Bone marrow (tissue), 2 donors: ENCODE measurements at places on chromosomes 13 and 19.

DNA sequence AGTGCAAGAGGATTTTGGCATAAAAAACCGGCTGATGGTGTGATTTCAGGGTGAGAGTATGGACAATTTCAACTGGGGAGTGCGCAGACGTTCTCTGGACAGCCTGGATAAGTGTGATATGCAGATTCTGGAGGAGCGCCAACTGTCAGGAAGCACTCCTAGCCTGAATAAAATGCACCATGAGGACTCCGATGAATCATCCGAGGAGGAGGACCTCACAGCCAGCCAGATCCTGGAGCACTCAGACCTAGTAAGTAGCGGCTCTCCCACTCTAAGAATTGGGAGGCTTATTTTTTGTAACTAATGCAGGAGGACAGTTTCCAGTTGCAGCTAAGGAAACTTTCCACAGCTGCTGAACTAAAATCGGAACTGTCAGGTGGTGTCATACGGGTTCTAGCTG lies 53.6 kb downstream of the ZAR1L start:
- DNase-seq: no peak

DNA sequence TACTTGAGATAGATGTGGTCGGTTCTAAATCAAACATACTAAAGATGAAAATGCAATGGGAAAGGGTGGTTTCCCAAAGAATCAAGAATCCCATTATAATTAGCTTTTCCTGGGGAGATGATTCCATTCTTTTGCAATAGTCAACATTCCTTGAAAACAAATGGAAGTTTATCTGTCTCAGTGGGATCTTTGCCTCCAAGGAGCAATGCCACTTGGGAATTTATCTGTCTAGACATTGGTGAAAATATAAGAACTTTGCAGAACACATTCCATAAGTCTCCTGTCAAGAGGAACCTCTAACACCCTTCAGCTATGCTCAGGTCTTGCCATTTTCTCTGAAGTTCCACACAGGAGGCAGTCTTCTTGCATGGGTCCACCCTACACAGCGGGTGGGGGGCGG lies 152.5 kb downstream of the KCTD12 start:
- DNase-seq: no peak

GRCh38 chr13:99991828-99992775 lies 10.5 kb downstream of the ZIC2 start:
- no peak for DNase-seq

DNA sequence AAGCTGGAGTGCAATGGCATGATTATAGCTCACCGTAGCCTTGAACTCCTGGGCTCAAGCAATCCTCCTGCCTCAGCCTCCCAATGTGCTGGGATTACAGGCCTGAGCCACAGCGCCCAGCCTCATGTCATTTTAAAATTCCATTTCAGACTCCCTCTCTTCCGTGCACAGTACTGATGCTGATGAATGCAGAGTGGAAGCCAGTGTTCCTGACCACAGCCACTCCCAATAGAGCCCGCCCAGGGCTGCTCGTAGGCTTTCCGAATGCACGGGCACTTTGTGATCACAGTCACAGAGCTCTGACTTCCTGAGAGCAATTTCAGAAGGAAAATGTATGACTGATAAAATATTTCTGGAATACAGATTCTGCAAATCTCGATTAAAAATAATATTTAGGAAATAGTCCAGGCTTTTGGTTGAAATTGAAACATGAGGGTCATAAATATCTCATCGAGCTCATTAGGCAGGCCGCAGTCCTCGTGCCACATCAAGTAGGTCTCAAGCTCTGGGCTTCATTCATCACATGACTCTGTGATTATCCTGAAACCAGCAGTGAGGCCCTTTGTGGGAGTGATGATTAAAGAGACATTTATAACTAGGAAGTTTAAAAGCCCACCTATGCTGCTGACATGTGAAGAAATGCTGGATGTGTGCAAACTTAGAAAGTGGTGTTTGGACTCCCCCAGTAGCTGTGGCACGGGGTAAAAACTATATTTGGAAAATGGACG lies 38.9 kb upstream of the AMER2 start:
- DNase-seq: no peak

DNA sequence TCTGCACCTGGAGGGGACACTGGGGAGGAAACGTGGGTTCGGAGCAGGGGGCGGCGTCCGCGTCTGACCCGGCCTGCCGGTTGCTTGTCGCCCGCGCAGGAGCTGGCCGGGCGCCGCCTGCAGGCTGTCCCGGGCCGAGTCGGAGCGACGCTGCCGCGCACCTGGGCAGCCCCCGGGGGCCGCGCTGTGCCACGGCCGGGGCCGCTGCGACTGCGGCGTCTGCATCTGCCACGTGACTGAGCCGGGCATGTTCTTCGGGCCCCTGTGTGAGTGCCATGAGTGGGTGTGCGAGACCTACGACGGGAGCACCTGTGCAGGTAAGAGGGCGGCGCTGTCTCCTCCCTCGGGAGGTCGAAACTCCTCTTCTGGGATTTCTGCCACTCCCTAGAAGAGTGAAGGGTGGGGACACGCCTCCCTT lies 1.3 kb downstream of the ITGBL1 start:
- no peak for DNase-seq

DNA sequence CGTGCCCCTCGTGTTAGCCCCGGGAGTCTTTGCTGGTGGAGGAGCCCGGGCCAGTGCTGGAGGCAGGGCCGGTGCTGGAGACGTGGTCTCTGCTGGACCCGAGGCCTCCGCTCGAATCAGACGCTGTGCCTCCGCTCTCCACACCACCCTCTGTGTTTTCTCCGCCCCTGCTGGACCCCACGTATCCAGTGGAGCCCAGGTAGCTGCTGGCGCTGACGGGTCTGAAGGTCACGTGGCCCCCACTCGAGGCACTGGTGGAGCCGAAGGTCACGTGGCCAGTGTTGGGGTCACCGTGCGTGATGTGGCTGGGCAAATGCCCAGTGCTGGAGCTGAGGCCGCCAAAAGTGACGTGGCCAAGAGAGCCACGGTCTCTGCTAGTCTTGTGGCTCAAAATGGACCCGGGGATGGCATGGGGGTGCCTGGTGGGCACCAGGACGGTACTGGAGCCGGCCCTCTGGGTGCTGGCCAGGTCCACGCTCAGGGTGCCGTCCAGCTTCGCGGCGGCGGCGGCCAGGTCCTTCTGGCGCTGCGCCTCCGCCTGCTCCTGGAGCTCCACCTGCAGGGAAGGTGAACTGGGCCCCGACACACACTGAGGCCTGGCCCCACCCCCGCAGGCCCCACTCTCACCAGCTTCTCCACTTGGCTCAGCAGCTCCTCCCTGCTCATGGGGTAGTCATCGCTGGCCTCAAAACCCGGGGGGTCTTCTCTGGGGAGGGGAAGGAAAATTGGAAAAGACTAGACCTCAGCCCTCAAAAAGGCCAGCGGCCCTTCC lies 27.3 kb downstream of the ZNF114 start:
- DNase-seq: no peak

GRCh38 chr13:28429685-28430290 lies 65.1 kb downstream of the FLT1 start:
- no peak for DNase-seq

GRCh38 chr13:57726981-57727380 lies 95.4 kb downstream of the PCDH17 start:
- no peak for DNase-seq

DNA sequence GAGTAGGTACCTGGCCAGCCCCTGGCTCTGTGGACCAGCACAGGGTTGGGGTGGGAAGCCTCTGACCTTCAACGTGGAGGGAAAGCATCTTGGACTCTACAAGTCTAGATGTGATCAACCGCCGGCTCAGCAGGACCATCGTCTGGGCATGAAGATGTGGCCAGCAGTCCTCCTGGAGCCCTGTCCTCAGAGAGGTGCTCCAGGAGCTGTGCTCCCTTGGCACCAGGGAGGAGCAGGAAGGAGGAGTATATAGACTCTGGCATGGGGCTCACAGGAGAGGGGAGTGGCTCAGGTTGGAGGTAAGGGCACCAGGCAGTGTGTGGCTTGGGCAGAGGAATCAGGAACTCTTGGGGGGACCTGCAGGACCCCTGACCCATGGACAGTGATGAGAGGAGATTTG lies 18.3 kb upstream of the ISYNA1 start:
- no peak for DNase-seq

DNA sequence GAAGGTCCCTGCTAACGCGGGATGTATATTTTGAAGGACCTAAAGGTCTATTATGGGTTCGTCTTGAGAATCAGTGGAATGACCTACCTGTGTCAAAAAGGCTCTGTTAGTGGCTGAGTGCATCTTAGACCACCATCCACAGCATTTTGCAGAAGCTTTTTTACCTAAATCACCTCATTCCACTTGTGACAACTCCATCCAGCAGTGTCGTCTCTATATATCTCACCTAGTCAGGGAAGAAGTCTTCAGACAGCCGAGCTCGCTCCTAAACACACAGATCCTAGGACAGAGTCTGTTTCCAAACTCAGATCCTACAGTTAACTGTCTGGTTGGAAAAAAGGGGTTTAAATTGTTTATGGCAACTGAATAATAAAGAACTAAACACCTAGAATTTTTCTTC lies 33.7 kb downstream of the COL4A1 start:
- DNase-seq: no peak

- peak; percentile 1 for DNase-seq
Observed at GRCh38 chr19:18865973-18866799, 29.8 kb downstream of the CERS1 start.
